Spinal cord (tissue), 10 donors: ENCODE measurements at places on chromosomes 5 and 9.

GRCh38 chr5:17178373-17178675 lies 39.1 kb upstream of the BASP1 start:
- no peak overlapping the region for H3K27ac ChIP-seq
- H3K27me3 ChIP-seq = no peaks in the 10 kb centered on the region
- DNase-seq = no peak
- H3K4me1 ChIP-seq = no peaks in the 10 kb centered on the region

- H3K4me3 ChIP-seq = no peak overlapping the region
- H3K36me3 ChIP-seq = no peaks in the 10 kb centered on the region
- H3K27ac ChIP-seq = no peak overlapping the region
- no peaks in the 10 kb centered on the region for H3K27me3 ChIP-seq
- no peak for DNase-seq
These were observed 42.3 kb downstream of the PAM start for GRCh38 chr5:102797322-102797884.

GRCh38 chr9:105342147-105342505 lies 97.7 kb downstream of the SLC44A1 start:
- no peak overlapping the region for H3K27ac ChIP-seq
- no peak overlapping the region for H3K4me3 ChIP-seq
- H3K27me3 ChIP-seq = no peaks in the 10 kb centered on the region
- DNase-seq = no peak
- no peaks in the 10 kb centered on the region for H3K36me3 ChIP-seq

- H3K27me3 ChIP-seq = no peaks in the 10 kb centered on the region
- no peak overlapping the region for H3K27ac ChIP-seq
These were observed 69.1 kb downstream of the FBXW11 start for GRCh38 chr5:171937351-171937750.

DNA sequence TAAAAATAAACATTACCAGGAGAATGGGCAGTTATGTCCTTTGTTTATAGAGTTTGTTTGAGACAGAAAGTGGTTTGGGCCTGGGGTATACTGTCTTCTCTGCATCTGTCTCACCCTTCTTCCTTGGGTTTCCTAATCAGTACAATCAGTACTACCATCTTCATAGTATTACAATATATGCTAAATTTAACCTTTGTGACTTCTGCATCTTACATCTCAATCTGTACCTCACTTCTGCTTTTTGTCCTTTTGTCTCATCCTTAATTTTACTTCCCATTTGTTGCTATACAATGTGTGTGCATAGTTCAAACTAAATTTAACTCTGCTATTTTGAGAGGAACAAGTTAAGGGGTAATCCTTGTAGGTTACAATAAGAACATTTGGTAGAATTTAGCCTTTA lies 19.6 kb downstream of the FBXO38 start:
- H3K4me3 ChIP-seq = no peak overlapping the region
- H3K27ac ChIP-seq = no peak overlapping the region
- H3K36me3 ChIP-seq = peaks cover 4% of the 10 kb centered on the region
- DNase-seq = no peak
- no peaks in the 10 kb centered on the region for H3K27me3 ChIP-seq
